ENCODE measurements at places on chromosomes 1 and 21.

DNA sequence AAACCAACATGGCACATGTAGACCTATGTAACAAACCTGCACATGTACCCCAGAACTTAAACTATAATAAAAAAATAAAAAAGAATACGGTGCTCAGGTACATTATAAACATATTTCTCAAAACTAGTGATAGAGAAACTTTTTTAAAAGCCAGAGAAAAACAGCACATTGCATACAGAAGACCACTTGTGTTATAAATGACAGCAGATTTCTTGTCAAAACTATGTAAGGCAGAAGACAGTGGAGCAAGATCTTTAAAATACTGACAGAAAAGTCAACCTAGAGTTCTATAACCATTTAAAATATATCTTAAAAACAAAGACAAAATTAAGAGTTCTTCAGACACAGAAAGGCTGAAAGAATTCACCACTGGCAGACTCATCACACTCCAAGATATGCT is 144.7 kb downstream of the NEGR1 start:
- DNase-seq, result no peak

- no peak for DNase-seq
Observed at GRCh38 chr1:153394391-153394790, 3.5 kb upstream of the S100A8 start.

GRCh38 chr1:225941187-225941941 is at the start of gene LEFTY2:
Gene LEFTY2, minus strand, starts transcription at chr1:225941220. Its CDS starts 80 bp downstream, at chr1:225941140.
- no peak for DNase-seq

DNA sequence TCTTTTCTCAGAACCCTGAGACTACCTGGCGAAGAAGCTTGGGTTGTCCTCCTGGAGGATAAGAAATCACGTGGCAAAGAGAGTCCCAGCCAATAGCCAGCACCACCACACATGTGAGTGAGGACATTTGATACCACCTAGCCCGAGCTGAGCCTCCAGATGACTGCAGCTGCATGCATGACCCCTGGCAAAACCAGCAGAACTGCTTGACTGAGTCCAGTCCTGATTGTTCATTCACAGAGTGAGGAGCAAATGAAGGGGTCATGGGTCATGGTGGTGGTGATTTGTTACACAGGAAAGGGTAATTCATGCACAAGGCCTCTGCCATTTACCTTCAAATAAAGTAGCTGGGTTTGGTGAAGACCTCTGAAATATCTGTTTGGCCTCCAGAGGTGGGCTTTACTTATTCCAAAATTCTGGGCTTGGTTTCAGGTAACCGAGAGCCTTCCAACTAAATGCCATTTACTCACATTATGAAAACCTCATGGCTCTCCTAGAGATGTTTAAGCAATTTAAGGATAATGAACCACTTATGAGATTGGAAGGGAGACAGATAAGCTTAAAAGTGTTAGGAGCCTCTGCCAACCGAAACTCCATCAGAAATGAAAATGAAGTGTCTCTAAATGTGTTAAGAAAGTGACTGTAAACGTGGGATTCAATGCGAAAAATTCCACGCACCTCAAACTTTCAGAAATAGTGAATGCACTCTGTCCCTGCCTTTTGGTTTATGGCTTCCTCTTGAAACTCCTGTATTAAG is 163.3 kb downstream of the SLC35F3 start:
- DNase-seq, result no peak

DNA sequence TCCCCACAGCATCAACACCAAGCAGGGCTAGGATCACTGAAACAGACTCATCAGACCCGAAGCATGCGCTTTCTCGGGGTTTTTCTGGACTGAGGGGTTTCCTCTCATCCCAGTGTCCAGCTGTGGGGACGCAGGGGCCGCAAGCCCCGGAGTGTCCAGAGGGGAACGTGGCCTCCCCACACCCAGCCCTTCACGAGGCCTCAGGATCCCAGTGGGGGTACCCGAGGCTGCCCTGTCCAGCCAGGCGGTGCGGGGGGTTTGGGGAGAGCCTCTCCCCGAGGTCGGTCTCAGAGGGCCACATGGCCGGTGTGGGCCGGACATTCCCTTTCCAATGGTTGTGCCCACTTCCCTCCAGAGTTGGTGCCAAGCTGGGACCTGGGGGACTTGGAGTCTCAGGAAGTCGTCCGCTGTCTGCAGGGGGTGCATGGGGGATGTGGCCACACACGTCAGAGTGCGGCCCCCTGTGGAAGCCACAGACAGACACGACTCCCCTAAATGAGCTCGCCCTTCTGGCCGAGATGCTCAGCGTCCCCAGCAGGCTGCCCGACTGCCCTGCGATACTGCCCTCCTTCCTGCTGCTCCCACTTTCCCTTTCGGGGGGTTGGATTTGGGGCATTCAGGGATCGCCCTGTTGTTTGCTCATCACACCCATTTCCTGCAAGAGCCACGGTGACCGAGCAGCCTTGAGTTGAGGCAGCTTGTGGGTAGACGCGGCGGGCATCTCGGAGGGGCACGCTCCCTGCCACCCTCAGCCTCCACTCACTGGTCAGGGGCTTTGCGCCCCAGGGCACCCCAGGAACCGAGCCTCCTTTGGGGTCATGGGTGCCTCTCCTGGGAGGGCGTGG is 4.1 kb downstream of the COL6A1 start:
- no peak for DNase-seq

GRCh38 chr1:197915260-197915861 is 1.8 kb upstream of the LHX9 start:
- no peak for DNase-seq

DNA sequence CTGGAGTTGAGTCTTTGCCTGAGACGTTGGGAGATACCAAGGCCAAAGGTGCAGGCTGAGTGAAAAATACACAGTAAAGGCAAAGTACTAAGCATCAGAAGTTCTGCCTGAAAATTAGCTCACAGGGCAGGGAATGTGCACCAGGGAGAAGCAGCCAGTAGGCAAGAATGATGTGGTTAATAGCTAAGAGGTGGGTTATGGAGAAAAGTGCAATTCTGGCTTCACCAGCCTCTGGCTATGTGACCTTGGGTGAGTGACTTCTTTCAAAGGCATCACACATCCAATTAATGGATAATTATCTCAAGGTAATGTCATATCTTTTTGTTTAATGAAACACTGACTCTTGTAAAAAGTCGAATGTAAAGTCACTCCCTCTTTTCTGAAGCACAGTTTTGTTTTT is 230.7 kb upstream of the FGGY start:
- no peak for DNase-seq

DNA sequence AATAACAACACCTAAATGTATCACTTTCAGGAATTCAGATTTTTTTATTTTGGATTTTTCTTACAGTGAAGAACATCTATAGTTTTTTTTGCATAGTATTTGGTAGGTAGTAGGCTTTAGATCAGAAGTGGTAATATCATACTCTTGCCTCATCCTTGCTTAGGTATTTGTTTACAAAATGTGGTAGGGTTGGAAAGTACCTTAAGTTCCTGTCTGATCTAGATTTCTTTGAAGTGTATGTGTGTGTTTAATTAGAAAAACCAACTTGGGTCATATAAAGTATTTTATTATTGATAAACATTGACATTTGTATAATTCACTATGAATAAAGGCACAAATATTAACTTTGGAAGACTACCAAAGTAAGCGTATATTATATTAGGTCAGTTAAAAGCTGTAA is 85.3 kb upstream of the GPR88 start:
- DNase-seq, result no peak

GRCh38 chr1:161335796-161336195 is 21.6 kb downstream of the SDHC start:
- no peak for DNase-seq

GRCh38 chr21:19034041-19034440 is 630.5 kb upstream of the TMPRSS15 start:
- DNase-seq, result no peak

DNA sequence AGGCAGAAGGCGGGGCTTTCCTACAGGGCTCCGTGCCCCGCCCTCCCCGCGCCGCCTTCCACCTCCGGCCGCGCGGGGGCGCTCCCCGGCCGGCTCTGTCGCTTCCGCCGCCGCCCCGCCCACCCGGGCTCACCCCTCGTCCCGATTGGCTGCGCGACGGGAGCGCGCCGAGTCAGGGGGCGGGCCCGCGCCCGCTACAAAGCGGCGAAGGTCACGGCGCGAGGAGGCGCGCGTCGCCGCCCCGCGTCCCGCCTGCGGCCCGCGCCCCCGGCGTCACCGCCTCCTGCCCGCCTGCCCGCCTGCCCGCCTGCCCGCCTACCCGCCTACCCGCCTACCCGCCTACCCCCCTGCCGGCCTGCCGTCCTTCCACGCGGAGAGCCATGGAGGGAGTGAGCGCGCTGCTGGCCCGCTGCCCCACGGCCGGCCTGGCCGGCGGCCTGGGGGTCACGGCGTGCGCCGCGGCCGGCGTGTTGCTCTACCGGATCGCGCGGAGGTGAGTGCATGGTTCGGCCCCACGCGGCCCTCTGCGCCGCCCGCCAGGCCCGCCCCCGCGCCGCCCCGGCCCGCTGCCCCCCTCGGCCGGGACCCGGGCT is at the start of gene TMEM201:
TSS of gene TMEM201 (plus strand) at position 361 of the 593 bp plus-strand sequence. CDS start at position 381, 20 bp downstream.
- peak; percentile 61 for DNase-seq

DNA sequence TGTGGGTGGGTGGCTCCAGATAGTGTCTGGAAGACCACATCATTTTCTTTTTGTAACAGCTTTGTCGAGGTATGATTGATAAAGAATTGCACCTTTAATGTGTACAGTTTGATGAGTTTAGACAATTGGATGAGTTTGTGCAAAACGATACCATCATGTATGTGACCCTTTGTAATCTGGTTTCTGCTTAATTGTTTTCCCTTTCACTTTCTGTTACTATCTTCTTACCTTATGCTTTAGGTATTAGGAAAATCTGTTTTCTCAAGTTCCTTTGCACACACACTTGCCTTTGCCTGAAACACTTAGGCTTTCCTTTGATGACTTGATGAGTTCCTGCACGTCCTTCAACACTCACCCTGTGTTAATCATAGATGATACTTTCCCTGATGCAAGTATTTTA is 6.8 kb downstream of the OR10Z1 start:
- DNase-seq, result no peak

DNA sequence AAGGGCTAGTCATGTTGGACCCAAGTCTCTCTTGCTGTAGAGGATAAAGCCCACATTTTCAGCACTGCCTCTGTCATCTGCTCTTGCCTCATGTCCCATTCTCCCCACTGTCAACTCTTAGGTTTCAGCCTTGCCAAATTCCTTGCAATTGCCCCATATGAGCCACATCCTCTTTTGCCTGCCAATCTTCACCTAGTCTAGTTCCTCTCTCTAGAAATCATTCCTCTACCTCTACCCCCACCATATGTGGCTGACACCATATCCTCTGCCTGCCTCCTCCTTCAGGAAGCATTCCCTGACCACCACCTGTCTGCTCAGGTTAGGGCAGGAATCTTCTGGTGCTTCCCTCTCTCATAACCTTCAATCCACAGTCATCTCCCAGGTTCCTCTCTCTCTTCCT is 38.2 kb downstream of the SLC9A1 start:
- DNase-seq, result peak; percentile 94

DNA sequence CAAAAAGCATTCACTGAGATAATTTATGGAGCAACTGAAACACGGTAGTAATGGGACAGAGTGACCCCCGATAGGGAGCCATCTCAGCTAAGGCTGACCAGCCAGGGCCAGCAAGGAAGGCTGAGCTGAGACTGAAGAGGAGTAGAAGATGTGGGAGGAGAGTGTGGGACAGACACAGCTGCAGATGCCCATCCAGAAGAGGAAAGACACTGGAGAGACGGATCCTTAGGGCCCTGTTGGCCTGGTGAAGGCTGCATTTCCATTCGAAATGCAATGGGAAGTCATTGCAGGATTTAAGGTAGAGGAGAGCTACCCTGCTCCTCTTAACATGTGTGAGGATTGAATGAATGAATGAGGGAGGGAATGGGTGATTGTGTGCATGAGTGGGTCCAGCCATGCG is 44.0 kb upstream of the LRP8 start:
- DNase-seq, result no peak

DNA sequence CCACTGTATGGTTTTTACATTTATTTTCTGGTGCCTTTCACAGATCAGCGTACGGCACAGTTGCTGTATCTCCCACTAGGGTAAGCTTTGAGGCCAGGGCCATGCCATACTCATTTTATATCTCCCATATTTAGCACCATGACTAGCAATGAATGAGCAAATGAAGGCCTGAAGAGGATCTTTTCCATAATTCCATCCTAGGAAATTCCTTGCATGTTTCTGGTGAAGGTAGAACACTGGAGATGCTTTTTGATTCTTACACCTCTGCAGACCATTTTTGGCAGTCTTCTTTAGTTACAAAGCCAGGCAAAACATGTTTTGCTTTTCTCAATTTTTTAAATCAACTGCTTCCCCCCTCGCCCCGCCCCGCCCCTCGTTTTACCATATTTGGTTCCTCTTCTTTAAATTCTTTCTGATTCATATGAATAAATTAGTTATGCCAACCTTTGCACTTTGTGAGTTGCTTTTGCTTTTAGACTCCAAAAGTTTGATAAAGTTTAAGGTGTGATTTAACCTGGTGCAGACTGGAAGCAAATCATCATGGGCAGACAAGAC is 78.9 kb upstream of the AK4 start:
- no peak for DNase-seq

- no peak for DNase-seq
Observed at GRCh38 chr1:214967865-214968575, 114.5 kb upstream of the KCNK2 start.

DNA sequence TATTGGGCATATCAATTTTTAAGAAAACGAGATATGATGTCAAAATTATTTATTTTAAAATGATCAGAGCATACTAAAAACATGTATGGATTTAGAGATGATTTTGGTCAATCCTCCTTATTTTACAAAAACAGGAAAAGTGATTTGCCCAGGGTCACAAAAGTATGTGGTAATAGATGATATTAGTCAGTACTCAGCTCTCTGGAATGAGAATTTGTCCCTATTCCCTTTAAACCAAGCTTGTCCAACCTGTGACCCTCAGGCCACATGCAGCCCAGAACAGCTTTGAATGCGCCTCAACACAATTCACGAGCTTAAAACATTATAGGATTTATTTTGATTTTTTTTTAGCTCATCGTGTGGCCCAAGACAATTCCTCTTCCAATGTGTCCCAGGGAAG is 104.7 kb downstream of the AKT3 start:
- no peak for DNase-seq

DNA sequence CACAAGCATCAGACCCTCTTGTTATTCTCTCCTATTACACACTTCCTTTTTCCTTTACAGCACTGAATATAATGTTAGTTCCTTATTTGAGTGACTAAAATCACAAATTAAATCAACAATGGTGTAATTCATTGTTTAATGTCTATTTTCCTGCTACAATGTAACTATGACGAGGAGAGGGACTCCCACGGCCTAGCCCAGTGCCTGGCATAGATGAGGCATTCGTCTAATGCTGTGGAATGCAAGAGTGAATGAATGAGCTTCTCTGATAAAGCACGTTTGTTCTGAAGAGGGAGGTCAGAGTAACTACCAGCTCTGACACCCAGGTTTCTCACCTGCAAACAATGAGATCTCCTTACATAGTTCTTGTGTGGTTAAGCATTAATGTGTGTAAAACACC is 479.4 kb downstream of the OMA1 start:
- no peak for DNase-seq

DNA sequence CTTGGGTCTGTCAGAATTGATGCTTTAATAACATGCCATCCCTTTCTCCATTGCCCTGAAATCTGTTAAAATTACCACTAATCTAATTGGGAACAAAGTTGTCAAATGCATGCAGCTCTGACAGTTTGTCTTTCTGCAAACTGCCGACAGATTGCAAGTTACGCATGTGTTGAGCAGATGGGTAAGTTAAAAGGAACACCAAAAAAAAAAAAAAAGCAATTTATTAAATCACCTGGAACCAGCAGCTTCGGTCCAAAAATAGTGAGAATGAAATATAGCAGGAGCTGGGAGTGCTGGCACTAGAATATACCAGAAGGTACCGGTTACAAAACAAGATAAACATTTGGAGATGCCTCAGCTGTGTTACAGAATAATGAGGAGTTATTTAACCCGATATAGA is 149.6 kb upstream of the C1orf87 start:
- no peak for DNase-seq
